ENCODE measurements at places on chromosomes 13 and 19.

GRCh38 chr13:46378411-46378810 is 8.6 kb downstream of the RUBCNL start:
- no peak for DNase-seq

DNA sequence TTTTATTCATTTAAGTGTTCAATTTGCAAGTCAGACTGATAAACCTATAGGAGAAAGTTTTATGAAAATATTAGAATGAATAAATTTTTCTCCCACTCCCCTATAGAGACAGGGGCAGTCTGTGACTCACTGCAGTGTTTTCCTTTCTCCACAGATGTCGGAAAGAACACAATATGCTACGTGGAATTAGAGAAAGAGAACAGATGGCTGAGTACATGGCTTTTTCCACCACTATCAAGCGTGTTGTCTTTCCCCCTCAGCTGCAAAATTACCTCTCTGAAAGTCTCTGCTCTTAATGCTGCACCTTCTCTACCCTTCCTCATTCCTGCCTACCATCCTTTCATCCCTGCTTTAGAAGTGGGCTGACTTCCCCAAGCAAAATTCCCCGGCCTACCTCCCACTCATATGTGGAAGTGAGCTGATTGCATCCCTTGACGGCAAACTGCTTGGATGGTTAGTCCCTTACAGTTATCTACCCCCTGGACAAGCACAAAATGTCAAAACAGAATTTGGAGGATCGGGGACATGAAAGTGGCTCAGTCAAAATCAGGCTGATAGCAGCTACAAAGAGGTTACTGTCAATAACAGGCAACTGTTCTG is 30.0 kb downstream of the FLT1 start:
- no peak for DNase-seq

GRCh38 chr13:74325106-74325505 is 190.9 kb upstream of the KLF12 start:
- DNase-seq = no peak

DNA sequence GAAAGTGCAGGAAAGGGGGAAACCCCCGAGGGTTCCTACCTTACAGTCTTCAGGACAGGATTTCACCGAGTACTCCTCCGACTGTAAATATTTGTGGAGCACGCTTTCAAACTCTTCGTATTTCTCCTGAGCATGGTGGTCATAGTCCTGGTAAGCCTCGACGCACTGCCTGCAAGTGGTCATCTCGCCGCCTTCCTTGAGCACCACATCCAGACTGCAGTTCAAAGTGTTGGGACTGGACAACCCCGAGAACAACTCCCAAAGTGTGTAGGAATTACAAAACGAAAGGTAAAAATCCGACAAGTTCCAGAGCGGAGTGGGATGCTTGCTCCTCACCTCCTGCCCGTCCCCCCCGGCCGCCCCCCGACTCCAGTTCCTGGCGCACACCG is 349.7 kb downstream of the LIG4 start:
- no peak for DNase-seq

- no peak for DNase-seq
Measured at GRCh38 chr13:33052506-33053280, 36.5 kb downstream of the KL start.

All from psoas muscle (tissue), 8 donors.